ENCODE measurements at places on chromosomes 1 and 21.

GRCh38 chr1:218345673-218346390 lies 696 bp downstream of the TGFB2 start:
- DNase-seq = peak; percentile 84

- DNase-seq = peak; percentile 78
Observed at GRCh38 chr1:209883341-209883971, 54.6 kb upstream of the SYT14 start.

- DNase-seq = no peak
Observed at GRCh38 chr1:59505596-59506028, 208.7 kb downstream of the FGGY start.

DNA sequence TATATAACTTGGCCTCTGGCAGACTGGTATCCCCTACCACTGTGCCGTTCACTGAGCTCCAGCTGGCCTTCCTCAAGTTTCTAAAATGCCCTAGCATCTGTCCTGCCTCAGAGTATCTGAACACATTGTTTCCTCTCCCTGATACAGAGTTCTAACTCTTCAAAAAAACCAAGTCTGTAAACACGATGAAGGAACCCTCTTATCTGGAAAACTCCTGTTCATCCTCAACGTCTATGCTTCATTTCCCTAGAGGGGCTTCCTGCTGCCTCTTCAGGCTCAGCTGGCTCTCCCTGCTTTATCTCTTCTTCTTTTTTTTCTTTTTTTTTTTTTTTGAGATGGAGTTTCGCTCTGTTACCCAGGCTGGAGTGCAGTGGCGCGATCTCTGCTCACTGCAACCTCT lies 5.6 kb downstream of the BSDC1 start:
- DNase-seq = peak; percentile 43

GRCh38 chr21:37430184-37430821 lies 63.7 kb downstream of the DYRK1A start:
- no peak for DNase-seq

DNA sequence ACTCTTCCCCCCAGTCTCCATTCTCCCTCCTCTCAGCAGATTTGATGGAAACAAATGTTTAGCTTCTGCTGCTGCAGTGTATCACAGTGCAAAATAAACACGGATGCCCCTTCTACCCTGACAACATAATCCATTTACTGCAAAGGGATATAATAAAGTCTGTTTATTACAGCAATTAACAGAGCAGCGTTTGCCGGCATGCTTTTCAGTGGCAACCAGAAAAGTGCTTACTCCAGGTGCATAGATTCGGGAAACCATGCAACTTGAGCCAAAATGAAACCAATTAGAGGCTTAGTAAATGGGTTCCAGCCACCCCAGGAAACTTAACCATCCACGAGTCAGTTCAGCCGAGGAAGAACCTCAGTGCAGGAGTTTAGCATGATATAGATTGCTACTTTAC lies 12.9 kb upstream of the LEMD1 start:
- no peak for DNase-seq

- no peak for DNase-seq
Observed at GRCh38 chr1:3923378-3924185, 23.5 kb upstream of the C1orf174 start.

DNA sequence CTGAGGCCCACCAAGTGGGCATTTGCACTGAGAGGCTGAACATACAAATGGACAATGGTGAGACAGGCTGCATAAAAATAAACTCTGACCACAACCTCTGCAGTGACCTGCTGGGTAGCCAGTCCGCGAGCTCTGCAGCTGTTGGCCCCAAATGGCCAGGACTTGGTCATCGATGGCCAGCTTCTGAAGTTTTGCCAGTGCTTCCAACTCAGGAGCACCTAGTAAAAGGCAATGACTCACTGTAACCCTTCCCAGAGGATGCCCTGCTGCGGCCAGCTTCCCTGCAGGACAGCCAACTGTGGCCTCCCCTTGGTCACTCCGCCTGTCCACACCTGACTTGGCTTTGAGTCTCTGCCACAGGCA lies 185.4 kb downstream of the DYRK1A start:
- DNase-seq = no peak

DNA sequence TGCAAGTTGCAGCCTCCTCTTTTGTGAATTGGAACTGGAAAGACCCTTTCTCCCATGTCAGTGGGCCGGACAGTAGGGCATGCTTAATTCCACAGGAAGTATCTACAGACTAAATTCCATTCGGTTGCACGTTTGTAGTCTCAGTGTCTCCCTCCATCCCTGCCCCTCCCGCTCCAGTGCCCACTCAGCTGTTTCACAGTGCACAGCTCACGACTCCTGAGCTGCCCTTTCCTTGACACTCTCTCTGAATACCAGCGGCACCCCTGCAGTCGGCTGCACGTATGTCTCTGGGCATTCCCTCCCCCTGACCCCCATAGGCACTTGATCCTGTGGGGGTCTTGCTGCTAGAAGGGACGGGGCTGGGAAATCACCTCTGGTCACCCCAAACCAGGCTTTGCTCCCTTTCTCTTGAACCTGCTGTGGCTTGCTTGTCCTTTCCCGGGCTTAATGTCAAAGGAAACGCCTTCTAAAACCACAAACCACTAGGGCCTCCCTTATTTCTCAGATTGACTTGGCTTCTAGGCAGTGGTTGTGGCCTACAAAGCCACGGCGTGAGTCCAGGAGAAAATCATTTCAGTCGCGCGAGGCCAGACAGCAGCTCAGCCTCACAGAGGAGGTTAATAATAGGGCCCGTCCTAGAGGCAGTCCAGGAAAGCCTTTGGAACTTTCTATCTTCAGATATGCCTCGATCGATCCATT lies 365.3 kb upstream of the PROX1 start:
- DNase-seq = no peak

- no peak for DNase-seq
Observed at GRCh38 chr1:200731654-200732332, 6.9 kb upstream of the CAMSAP2 start.

- DNase-seq = no peak
Observed at GRCh38 chr1:162680419-162681121, 48.3 kb downstream of the DDR2 start.

DNA sequence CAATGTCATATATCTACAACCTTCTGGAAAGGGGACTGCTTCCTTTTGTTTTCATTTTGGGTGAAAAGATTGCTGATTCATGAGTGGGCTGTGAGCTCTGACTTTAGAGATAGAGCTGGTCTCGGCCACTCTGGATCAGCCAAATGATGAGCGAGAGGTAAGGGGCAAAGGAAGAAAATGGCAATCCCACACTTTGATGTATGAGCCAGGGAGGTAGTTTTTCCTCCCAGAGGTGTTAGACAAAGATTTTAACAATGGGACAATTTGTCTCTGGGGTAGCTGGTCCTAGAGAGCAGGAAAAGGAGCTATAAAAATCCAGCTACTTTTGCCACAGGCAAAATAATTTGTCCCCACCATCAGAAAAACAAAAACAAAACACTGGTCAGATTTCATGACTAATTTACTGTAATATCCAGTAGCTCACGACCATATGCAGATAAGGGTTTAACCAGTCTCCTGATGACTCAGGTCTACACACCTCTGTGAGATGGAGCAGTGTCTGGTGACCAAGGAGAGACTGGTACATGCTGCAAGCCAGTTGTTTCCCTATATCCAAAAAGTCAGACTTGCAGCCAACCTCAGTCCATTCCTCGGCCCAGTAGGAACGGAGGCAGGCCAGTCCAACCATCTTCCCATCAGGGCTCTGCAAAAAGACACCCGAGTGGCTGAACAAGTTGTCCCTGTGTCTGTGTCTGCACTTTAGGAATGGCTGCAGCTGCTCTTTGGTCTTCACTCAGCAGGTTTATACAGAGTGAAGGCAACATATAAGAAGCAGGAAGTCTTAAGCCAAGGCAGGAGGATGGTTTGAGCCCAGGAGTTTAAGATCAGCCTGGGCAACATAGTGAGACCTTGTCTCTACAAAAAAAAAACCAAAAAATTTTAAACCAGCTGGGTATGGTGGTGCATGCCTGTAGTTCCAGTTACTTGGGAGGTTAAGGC lies 29.2 kb downstream of the DNASE2B start:
- no peak for DNase-seq

DNA sequence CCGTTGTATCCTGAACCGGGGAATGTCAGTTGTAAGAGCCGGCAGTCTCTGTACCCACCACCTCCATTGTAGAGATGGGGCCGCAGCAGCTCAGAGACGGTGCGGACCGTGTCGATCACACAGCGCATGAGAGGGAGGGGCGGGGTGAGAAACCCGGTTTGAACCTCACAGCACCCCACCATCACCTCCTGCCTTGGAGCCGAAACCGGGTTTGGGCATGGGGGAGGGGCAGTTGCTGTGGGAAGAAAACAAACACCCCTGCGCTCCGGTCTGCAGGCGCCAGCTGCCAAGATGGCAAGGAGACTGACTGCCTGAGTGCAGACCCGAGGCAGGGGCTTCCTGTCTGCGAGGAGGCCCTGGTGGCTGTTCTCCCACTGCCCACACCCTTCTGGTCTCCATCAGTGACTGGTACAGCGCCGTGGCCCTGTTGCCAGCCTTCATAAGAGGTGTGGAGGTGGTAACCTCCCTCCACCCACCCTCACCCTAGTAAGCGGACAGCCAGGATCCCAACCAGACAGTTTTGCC lies 69.2 kb upstream of the SSBP3 start:
- DNase-seq = no peak

DNA sequence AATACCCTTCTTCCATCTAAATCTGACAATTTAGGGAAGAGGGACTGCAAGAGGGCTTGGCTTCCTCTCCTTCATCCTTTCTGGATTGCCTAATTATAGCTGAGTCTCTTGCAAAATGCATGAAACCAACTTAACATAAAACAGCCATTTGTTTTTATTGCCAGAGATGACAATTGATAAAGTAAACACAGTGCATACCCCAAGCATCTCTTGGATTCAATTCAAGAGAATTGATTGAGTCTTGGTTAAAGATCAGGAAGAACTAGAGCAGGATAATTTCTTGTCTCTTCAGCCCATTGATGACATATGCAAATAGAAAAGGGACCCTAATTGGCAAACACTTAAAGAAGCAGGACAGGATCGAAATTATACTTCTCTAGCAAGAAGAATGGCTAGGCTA lies 617.1 kb upstream of the PTBP2 start:
- no peak for DNase-seq

GRCh38 chr1:159429074-159429861 lies 2.7 kb upstream of the OR10J4 start:
- DNase-seq = peak; percentile 77

GRCh38 chr1:157399984-157400382 lies 152.3 kb downstream of the FCRL5 start:
- DNase-seq = peak; percentile 6

DNA sequence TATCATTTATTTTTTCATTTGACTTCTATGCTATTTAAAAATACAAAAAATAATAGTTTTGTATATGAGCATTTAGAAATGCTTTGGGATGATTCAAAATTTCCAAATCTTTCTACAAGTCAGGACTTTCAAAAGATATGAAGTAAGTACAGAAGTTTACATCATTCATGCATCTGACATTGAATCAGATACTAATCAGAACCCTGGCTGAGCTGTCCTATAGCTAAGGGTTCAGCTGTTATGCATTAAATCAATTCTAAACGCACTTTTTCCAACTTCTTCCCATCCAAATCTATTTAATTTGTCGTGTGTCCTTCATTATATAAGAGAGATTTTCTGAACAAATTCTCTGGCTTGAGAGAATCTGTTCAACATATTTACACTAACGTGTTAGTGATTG lies 779.4 kb downstream of the LTN1 start:
- no peak for DNase-seq

DNA sequence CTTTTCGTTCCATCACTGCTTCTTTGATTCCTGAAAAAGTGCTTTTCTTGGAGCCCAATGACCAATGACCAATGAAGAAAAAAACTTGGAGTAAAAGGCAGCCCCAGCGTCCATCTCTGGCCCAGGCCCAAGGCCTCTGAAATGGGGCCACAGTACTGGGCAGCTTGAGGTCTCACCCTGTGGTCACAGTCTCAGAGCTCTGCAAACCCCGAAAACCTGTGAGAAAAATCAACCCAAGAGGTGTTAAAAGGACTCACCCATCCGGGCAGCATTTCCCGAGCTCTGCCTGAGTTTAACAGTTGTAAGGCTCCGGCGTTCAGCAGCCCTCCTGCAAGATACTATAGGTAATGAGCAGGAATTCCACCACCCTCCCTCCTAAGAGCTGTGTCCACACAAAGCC lies 2.1 kb upstream of the EFHD2 start:
- DNase-seq = no peak

GRCh38 chr1:76583875-76584477 lies 283.3 kb upstream of the ST6GALNAC5 start:
- no peak for DNase-seq

GRCh38 chr1:233144434-233144833 lies 151.1 kb downstream of the PCNX2 start:
- DNase-seq = no peak

GRCh38 chr1:22104865-22105437 lies 37.9 kb downstream of the WNT4 start:
- no peak for DNase-seq

GRCh38 chr1:84286071-84286470 lies 15.4 kb upstream of the SAMD13 start:
- DNase-seq = no peak

- DNase-seq = no peak
Observed at GRCh38 chr1:34276606-34277005, 99.9 kb downstream of the C1orf94 start.

DNA sequence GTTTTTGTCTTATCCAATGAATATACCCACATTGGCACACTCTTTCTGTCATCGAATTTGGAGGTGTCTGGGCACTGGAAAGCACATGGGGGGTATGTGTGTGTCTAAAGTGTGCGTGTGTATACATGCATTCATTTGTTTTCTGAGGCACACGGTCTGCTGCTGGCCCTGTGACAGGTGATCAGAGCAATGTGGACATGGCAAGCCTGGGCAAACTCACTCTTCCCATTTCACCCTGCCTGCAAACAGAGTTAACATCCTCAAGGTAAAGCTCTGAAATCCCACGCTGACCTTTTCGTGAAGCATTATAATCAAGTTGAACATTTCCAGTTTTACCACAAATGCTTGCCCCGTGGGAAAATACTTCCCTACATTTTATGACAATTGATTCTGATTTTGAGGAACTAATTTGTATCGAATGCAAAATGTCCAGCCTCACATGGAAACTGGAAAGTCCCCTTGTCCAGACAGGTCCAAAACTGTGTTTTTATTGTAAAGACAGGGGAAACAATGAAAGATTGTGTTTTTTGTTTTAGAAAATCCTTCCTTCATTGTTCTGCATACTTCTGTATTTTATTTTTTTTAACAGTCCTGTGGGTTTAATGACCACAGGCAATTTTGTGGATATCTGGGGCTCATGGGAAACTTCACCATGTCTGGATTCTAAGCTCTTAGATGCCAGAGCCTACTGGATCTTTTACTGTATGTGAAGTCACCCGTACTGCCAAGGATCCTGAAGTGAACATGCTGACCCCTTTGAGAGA lies 160.9 kb downstream of the PBX1 start:
- no peak for DNase-seq

DNA sequence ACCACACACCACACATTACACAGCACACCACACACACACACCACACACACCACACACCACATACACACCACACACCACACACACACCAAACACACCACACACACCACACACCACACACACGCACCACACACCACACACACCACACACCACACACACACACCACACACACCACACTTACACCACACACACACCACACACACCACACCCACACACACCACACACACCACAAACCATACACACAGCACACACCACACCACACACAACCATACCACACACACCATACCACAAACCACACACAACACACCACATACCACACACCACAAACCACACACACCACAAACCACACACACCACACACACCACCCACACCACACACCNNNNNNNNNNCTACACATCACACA lies 40.9 kb upstream of the SIK1 start:
- DNase-seq = no peak
